T1000 (cell line): ENCODE measurements at places on chromosomes 4 and X.

DNA sequence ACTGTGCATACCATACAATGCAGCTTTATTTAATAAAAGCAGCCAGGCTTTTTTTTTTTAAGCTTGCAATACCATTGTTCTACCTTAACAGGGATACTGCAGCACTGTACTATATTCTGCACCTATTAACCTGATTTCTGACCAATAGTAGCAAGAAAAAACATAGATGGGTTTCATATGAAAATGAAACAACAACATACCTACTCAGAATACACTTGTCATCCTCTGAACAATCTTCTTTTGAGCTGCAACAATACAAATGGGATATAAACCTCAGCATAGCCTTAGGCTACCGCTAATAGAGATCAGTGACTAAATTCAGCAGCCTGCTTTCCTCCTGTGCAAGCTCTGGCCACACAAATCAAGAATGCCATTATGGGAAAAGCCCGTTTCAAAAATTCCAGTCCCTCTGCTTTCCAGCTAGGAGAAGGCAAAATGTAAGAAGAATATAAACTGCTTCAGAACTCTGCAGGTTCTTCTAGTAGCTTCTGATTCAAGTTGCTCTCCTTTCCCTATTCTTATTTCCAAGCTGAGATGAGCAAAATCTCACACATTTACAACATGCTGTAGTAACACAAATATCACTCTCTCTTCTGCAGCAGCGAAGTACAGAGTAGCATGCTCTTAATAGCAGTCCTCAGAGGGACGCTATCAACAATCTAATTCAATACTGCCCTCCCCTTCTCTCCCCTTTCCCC lies 143.4 kb downstream of the KLHL13 start:
- no peak for DNase-seq

DNA sequence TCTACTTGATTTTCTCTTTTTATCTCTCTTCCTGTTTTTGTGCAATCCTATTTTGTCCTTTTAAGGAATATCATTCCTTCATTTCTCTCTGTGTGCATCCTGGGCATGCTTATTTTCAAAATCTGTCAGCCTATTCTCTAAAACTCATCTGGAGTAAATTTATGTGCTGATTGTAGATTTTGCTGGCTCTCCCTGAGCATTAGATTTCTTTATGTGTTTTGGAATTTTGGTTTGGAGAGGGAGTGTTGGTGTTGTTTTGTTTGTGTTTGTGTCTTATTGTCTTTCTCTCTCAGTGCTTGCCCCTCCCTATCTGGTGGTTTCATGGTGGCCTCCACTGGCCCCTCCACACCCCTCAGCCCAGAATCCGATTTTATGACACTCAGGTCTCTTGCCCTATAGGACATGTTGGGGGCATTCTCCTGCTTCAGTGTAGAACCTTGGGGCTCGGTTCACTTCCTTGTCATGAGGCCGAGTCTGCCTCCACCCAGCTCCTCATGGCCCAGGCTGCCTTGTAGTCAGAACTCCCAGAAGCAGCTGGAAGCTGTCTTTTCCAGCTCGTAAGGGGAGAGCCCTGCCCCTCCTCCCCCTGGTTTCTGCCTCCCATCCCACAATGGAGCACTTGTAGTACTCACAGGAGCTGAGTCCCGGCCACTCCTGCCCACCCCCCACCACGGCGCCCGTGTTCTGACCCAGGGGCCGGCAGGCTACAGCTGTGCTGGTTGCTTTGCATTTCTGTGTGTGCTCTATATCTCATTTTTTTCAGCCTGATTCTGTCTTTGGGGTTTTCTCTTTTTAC lies 24.5 kb upstream of the PJA1 start:
- no peak for DNase-seq

DNA sequence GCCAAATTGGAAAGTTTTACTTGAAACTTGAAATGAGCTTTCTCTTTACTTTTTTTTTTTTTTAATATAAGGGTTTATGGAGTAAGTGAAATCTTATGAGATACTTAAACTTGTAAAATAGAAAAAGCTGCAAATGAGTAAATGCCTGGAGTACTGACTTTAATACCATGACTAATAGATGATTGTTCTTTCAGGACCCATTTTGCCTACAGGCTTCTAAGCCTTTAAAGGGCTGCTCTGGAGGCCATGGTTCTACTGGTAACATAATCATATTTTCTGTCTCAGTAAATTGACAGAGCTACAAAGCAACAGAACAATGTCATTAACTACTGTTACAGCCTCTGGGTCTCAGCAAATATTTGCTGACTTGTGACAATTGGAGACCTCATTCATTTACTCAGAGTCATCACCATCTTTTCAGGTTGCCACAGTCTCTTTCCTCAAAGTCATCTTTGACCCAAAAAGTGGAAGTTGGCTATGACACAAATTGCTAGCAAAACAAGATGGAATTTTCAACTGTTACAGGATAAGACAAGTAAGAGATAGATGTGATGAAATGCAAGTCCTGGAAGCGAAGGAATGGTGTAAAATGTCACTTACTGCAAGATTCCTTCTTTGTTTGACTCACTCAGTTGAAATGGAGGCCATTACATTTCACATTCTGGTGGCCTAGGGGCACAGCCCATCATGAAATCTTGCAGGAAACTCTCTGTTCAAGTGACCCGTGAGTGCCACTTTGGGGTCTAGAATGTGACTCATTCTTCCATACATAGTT lies 132.7 kb downstream of the BTC start:
- DNase-seq, result peak; percentile 5

GRCh38 chrX:101759000-101759399 lies 99.3 kb upstream of the ARMCX2 start:
- DNase-seq, result no peak

DNA sequence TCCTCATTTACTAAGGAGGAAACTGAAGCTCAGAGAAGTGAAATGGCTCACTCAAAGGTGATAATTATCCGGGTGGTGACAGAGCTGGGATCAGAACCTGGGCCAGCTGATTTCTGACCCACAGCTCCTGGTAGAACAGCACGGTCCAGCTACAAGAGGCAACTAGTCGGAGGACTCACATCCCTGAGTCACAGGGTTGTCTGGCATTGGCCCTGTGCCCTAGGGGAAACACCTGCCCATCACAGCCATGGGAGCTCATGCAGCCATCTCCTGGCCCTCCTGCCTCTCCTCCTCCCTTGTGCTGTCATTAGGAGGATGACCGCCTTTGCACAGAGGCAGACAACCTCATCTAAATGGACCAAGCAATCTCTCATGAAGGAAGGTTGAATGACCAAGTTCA lies 115.2 kb upstream of the TSPAN5 start:
- no peak for DNase-seq

- no peak for DNase-seq
These were observed 6.2 kb downstream of the TIGD4 start for GRCh38 chr4:152773339-152773738.
